ENCODE measurements at places on chromosomes 5 and 9.

DNA sequence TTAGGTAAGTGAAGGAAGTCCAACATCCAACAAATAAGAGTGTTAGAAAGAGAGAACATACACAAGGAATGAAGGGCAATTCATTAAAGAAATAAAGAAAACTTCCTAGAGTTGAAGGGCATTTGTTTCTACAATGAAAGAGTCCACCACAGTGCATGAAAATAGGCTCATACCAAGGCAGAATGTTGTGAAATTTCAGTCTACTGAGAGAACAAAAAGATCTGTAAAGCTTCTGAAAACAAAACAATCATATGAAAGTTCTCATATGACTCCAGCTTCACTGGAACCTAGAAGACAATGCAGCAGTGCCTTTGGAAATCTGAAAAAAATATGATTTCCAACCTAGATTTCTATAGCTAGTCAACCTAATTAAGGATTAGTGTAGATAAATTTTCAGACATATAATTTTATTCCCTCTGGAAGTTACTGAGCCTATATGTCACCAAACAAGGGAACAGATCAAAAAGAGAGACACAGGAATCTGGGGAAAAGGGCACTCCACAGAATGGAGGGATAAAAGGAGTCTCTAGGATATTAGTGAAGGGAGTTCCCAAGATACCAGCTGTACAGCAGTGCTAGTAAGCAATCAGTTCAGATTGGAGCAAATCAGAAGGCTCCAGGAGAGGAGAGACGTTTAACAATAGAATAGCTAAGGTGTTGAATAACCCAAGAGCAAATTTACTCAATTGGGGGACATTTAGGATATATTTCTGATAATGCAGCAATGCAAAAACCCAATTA lies 5.8 kb downstream of the C5orf58 start:
- DNase-seq, result no peak

- DNase-seq, result no peak
These were observed 3.1 kb downstream of the SMARCA2 start for GRCh38 chr9:2018162-2018643.

DNA sequence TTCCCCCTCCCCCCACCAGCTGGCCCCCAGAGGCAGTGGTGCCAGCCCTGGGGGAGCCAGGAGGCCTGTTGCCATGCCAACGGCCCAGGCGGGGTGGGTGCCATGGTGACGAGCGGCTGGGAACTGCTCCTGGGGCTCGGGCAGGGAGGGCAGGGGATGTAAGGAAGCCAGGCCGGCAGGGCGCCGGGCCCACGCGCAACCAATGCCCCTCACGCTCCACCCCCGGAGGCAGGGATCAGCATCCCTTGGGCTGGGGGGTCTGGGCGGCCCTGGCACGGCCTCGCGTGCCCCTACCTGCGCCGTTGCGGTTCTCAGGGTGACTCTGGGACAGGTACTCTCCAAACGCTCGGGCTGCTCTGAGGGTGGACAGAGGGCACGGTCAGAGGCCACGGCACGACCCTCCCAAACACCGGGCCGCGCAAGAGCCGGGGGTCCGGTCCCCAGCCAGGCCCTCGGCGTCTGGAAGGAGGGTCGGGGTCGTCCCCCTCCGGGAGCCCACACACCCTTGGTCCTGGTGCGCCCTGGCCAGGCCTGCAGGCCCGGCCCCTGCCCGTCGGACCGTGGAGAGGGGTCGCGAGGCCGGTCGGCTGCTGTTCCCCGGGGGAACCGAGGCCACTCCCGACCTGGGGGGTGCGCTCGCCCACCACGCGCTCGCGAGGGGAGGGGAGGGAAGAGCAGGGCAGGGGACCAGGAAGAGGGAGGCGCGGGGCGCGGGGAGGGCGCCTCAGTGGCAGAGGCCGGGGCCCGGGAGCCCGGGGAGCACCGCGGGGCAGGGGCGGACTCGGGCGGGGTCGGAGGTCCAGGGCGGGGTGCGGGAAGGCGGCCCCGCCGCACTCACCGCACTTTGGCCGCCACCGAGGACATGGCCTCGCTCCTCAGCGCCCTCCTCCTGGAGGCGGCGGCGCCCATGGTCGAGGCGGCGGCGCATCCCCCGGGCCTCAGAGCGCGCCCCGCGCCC lies 661 bp downstream of the NSMF start:
- DNase-seq, result peak; percentile 61

DNA sequence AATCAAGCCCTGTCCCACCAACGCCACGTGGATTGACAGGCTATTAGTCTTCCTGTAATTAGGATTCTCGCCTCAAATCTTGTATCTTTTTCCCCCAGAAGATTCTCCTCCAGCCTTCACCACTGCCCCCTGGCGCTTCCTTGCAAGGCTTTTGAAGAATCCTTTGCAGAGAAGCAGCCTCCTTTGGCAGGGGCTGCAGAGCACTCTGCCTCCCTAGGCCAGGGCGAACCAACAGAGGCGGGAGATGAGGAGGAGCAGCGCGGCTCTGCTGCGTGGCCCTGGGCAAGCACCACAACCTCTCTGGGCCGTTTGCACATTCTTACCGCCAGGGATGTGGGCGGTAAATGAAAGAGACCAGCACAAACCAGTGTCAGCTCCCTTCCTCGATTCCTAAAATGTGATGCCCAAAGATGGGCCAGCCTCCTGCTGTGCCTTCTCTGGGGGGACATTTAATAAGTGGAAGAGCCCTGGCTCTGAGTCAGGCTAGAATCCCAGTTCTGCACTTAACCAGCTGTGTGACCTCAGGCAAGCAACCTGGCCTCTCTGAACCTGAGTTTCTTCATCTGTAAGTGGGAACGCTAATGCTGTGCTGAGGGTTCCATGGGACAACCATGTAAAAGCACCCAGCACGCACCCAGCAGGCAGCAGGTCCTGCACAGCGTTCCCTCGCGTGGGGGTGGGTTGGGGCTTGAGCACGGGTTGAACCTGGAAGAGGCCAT lies 128.6 kb downstream of the KCNIP1 start:
- no peak for DNase-seq

GRCh38 chr5:134125039-134126015 lies 10.8 kb downstream of the TCF7 start:
- peak; percentile 84 for DNase-seq

DNA sequence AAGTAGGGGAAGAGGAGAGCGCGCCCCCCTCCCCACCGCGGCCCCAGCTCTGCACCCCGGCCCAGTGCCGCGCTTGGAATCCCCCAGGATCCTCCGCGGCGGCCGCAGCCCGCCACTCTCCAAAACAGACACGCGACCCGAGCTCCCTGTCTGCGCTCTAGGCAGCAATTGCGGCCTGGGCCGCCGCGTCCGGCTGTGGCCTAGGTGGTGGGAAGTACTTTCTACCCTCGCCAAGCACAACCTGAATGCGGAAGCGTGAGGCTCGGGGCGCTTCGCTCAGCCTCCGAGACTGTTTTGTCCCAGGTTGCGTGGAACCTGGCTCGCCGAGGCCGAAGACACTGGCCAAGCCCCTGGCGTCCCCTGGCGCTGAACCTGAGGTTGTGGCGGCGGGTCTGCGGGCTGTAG lies 3.3 kb upstream of the FOXB2 start:
- no peak for DNase-seq

- DNase-seq, result no peak
These were observed 184.7 kb downstream of the MEF2C start for GRCh38 chr5:88698290-88698689.

DNA sequence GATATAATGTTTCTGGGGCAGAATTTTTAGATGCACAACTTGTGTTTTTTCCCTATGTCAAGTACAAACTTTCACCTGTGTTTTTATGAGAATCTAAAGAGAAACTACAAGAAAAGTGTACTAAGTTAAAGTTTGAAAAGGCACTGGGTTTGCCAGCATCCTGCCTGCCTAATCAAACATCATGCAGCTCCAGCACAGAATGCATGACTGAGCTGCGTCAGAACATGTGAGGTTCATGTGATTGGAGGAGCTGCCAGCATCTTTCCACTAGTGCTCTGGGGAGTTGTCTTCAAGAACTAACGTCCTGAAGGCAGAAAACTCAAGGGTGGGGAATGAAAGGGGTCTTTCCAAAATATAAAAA lies 46.1 kb upstream of the RIC1 start:
- peak; percentile 34 for DNase-seq

DNA sequence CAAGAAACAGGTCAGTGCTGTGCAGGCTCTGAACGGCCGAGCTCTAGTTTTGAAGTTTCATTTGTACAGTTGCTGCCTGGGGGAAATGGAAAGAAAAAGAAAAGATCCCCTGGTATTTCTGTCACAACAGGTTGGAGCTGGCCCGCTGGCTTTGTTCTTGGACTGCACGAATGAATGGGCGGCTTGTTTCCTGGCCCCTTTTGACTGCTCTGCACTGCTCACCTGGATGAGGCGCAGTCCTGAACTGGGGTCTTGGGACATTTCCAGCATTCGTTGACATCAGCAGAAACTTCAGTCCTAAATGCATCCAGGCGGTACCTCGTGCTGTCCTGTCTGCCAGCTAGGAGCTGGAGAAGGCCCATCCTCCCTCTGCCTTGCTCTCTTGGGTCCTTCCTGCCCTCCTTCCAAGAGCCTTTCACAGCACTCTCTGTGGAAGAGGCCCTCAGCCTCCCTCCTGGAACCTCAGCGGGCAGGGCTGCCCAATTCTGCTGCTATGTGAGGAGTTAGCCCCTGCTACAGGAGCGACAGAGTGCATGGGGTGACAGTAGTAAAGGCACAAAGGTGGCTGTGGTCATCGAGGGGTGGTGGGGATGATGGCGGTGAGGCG lies 189.2 kb downstream of the FSTL4 start:
- DNase-seq, result no peak

DNA sequence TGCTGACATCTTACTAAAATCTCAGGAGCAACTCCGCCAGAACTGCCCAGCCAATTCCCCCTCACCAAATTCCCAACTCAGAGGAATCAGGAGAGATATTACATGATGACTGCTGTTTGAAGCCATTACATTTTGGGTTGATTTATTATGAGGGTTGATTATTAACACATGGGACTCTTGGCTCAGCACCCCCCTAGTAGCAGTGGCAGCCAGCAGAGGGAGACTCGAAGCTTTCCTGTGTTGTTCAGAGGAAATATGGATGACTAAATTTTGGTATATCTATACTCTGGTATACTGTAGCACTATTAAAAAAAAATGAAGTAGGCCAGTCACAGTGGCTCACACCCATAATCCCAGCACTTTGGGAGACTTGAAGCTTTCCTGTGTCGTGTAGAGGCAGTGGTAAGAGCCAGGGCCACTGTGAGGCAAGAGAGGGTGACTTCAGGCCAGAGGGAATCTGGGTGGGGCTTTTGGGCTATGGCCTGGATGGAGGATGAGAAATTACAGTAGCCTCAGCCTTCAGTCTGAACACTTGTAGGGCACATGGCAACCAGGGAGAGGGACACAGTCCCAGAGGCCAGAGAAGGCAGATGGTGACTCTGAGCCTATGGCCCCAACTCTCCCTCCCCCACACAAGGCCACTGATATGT lies 111.4 kb downstream of the LHX2 start:
- DNase-seq, result peak; percentile 62

DNA sequence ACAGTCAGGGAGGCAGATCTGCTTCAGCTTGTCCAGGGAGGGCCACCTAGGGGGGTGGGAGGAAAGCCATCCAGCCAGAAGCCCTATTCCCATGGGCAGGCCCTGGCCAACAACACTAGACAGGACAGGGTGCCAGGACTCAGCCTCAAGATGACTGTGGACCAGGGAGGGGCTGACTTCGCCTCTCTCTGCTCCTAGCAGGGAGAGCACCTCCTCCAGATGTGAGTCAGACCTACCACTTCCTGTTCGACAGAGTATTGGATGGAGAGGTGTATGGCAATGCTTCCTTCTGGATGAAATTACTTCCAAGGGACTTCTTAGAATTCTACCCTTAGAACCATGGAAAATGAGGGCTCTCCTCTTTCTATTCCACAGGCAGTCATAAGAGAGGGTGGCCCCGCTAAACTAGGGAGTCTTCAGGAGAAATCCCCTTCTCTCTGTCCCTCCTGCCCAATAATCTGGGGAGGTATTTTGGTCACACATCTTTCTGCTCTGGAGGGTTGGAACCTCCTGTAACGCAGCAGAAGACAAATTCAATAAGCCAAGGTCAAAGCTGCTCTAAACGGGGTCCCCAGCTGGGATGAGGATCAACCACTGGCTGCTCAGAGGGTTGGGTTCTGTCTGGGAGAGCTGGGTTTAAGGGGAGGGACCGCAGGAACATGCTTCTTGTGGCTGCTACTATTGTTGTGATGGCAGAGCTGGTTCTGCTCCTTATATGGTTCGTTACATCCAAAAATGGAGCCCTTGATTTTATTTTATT lies 23.2 kb upstream of the RCL1 start:
- peak; percentile 48 for DNase-seq

GRCh38 chr5:164098531-164098930 lies 593.1 kb downstream of the MAT2B start:
- DNase-seq, result no peak

DNA sequence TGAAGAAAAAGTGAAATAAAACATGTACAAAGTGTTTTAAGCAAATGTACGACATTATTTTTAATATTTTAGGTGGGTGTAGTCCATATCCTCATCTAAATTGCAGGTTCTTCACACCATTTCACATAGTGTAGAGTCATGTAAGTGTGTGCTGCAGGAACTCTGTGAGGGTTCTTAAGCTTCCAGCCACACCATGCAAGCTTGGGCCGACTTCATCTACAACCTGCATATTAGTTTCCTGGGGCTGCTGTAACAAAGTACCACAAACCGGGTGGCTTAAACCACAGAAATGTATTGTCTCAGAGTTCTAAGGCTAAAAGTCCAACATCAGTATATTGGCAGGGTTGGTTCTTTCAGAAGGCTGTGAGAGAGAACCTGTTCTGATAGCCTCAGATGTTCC lies 10.2 kb downstream of the PAM start:
- no peak for DNase-seq

DNA sequence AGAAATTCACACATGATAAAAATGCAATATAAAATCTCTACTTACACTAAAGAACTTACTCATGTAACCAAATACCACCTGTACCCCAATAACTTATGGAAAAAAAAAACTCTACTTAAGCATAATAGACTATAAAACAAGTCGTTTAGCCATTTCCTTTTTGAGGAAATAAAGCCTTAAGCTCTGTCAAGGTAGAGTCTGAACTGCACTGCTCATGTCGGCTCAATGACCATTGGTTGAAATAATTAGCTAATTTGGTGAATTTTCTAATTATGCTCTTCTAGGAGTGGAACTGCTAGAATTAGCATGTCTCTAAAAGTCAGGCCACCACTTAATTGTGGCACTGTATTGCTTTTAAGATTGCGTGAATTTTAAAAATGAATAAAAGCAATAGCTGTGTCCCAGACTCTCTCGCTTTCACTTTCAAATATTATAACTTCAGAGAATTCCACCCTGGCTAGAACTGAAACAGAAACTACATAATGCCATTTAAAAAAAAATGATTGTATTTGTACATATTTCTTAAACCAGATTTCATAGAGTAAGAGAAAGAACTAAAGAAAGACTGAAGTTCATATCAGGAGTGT lies 113.0 kb upstream of the PCA3 start:
- no peak for DNase-seq

GRCh38 chr9:93052791-93053540 lies 5.5 kb upstream of the SUSD3 start:
- no peak for DNase-seq

DNA sequence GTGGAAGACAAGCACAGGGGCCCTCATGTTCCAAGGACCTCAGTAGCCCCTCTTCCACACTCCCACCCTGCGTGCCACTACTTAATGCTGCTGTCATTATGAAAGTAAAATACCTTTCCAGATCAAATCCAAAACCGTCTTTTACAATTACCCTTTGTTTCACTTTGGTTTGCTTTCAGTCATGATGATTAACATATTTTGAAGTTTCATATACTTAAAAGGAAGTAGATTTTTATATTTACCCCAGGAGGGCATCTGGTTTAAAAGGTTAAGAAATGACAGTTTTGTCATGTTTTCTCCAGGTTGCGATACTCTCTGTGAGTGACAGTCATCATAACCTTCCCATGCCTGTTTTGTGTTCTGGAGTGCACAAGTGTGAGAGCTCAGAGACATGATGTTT lies 13.5 kb upstream of the MAP1B start:
- no peak for DNase-seq
